ENCODE measurements at places on chromosomes 16 and 17.

- no peak for DNase-seq
Measured at GRCh38 chr17:46108550-46109110, 84.6 kb downstream of the KANSL1 start.

- no peak for DNase-seq
Measured at GRCh38 chr17:80592243-80592642, 47.6 kb downstream of the RPTOR start.

DNA sequence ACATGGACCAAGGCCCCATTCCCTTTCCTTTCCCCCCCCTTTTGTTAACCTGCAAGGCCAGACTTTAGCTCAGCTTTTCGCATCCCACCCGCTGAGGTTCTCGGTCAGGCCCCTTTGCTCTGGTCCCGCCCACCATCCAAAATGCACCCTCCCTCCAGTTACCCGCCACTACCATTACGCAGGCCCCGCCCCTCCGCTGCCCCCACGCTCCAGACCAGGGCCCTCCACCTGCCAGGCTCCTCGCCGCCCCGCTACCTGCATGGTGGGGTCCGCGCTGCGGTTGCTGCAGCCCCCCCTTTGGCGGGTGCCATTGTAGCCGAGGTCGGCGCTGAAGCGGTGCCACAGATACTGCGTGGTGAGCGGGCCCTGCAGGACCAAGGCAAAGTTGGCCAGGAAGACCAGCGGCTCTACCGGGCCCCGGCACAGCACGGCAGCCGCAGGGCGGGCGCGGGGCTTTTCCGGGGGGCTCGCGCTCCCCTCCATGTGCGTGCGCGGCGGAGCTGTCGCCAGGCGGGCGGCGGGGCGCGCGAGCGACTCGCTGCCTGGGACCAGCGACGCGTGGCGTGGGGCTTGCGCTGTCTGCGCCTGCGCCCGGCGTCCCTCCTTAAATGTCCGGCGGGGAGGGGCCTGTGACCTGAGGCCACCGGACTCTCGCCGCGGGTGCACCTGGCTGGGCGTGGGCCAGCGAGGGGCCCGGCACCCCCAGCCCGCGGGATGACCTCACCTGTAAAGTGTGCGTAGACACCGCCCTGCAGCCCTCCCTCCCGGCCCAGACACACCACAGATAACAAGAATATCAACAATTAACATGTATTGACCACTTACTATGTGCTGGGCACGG lies at the start of gene SLC46A1:
Gene SLC46A1 (minus strand): TSS at position 581 of the 841 bp plus-strand sequence. CDS start 98 bp downstream, at position 483.
- DNase-seq = peak; percentile 18

GRCh38 chr17:14746822-14747602 lies 446.1 kb downstream of the HS3ST3B1 start:
- no peak for DNase-seq

DNA sequence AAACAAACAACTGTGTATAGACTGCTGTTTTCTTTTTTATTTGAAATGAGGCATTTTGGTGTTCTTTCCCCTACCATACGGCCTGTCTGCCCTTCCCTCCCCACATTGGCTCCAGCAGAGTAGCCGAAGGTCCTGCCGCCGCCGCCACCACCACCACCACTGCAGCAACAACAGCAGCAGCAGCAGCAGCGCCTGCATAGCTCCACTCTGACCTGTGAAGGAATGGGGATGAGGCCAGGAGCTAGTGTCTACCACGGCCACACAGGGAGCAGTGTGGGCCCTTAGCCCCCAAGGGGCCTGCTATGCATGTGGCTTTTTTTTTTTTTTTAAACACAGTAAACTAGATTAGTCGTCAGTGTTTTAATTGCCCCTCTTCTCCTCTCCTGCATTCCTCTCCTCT lies 5.6 kb upstream of the CDK5R1 start:
- DNase-seq = no peak

- peak; percentile 57 for DNase-seq
Measured at GRCh38 chr16:3235856-3236669, 1.1 kb upstream of the ZNF200 start.

DNA sequence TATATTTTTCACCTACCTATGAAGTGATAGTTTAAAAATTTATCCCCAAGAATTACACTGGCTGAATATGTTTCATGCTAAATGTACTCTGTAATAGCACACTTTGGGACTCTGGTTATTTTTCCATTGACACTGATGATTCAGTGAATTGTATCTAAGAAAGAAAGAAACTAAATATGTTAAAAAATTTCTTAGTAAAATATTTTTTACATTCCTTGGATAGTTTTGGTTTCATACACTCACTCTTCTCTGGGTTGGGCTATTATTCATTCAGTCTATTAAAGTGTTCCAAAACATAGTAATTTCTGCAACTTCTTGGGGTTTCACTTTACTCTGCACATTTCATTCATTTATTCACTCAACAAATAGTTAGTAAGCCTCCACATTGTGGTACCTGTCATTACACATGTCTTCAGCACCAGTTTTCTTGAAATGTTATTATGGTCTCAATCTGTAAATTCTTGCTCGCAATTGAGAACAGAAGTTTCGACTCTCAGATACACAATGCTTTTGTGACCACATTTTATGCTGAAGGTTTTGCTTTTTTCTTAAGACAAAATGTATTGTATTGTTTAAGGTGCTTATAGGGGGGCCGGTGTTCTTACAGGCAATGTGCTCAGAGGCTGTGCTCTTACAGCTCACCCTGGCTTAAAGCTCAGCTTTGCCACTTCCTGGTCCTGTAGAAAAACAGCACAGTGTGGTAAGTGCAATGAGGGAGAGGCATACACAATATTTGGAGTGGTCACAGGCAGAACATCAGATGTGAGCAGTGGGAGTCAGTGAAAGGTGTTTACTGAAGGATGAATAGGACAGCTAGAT lies 17.4 kb downstream of the CNTNAP4 start:
- DNase-seq = no peak

- no peak for DNase-seq
Measured at GRCh38 chr16:24825696-24826095, 20.1 kb upstream of the SLC5A11 start.

- DNase-seq = peak; percentile 58
Measured at GRCh38 chr16:1543085-1543896, 9.8 kb downstream of the TMEM204 start.
